ENCODE measurements at places on chromosomes 7 and 10.

DNA sequence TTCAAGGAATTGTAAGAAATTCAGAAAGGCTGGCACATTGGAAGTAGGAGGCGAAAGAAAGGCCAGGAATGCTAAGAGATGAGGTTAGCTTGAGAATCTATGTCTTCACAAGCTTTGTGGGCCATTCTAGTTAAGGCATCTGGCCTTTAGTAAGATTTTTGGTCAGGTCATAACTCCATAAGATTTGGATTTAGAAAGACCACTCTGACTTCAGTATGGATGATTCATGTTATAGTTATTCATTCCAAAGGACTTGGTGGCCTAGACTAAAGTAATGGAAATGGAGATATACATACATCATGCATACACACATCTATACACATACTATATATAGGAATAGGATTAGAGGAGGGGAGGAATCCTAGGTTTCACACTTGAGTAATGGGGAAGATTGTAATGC, 77.5 kb downstream of the SEPTIN7 start:
- no peak for DNase-seq

GRCh38 chr10:73088304-73088703, 8.4 kb downstream of the P4HA1 start:
- no peak for DNase-seq

- no peak for DNase-seq
Measured at GRCh38 chr7:153322991-153323390, 563.4 kb downstream of the ACTR3B start.

DNA sequence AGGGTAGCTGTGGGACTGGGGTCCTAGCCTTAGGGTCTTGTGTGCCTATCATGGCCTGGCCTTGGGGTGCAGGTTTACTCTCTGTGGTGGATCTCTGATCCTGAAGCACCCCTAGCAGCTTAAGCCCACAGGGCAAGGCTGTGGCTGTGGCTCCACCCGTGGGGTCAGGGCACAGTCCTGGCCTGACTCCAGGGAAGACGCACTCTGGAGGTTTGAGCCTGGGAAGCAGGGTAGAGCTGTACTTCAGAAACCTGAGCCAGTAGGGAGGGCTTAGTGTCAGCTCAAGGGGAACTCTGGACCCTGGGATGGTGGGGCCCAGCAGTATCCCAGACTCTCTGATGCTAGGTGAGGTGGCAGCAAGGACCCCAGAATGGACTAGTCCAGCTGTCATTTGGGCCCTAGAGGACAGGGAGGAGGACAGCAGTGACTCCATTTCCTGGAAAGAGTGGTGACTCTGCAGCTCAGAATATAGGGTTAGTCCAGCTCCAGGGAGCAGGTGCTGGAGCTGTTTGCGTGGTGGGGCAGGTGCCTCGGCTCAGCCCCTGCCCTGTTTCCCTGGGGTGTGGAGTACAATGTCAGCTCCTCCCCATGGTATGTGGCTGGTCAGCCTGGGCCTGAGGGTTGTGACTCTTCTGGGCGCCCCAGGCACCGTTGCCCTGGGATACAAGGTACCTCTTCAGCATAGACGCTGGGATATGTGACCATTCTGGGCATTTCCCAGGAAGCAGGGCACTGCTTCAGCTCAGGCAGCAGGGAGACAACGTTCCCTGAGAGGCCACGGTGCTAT, 15.8 kb downstream of the GTPBP4 start:
- DNase-seq, result no peak

DNA sequence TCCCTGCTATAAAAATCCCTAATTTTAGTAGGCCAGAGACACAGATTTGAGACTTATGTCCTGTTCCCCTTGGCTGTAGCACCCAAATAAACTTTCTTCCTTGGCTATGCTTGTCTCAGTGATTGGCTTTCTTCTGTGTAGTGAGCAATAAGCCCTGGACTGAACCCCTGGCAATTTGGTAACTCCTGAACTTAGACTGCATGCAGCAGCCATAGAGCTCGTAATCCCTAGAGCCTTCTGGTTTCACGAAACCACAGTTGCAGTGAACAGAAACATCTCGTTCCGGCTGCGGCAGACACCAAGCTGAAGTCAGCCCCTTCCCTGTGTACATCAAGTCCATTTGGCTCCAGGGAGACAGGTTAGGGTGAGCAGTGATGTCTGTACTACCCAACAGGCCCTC, 172.2 kb downstream of the LYZL1 start:
- no peak for DNase-seq

DNA sequence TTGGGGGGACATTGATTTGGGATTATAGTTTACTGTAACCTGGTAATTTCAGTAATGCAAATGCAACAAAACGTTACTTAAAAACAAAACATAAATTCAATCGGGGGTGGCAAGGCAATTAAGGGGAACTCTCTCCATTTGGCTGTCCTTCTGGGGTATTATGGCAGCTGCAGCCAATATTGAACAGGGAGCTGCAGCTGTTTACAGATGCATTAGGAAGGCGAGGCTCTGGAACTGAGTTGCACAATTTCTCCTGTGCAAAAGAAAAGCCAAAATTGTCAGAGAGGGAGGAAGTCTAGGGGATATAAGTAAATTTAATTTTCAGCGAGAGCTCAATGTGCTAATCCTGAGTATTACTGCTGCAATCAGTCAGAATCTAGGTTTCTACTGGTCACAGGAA, 36.1 kb downstream of the NEUROD6 start:
- DNase-seq, result no peak

DNA sequence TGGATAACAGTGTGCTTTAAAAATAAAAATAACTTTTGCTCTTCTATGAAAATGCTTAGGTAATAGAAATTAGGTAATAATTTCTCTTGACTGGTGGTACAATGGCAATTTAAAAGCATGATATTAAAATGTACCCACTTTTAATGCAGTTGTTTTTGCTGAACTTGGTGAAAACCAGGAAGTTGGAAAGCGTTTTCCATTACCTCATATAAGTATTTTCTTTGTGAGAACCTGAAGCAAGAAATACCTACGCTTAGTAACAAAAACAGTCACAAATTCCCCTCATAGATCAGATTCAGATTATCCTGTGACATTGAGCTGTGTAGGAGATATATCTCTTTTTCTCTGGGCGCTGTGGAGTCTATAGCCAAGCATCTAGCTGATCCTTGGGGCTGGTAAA, 689.0 kb upstream of the FZD8 start:
- no peak for DNase-seq

DNA sequence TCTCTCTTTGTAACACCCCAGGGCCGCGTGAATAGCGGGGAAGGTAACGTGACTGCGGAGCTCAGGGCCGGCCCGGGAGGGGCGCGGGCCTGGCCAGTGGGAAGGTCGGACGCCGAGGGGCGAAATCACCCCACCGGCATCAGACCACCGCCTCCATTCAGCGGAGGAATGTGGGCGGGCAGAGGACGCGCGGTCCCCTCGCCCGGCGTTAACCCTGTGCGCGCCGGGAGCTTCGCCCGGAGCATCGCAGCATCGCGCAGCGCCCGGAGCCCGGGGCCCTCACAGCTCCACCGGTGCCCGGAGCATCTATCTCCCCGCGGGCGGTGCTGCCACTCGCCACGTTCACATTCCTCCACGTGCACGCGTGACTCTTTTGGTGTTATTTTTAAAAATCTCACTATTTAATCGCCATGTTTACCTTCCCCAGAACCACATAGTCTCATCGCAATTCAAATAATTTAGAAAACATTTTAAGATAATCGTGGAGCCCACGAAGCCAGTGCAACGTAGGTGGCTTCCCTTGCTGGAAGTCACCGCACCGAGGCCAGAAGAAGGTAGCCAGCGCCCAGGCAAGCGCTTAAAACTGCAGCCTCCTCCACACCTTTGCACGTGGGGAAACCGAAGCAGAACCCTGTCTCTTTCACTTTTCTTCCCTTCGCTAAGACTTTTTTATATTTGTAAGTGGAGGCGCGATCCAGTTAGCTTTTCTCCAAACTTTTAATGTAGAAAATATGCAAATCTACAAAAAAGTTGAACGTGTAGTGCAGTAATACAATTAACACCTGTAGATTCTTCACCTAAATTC, 21.8 kb downstream of the FGFBP3 start:
- DNase-seq, result peak; percentile 68

- DNase-seq, result no peak
Measured at GRCh38 chr10:106396192-106396591, 768.3 kb downstream of the SORCS1 start.

GRCh38 chr7:102152672-102153598, 133.7 kb upstream of the SH2B2 start:
- DNase-seq, result peak; percentile 94

GRCh38 chr7:21542891-21543527, at the start of gene DNAH11:
DNAH11 (plus strand) TSS chr7:21543039; CDS start chr7:21543246, 207 bp downstream.
- DNase-seq, result no peak

DNA sequence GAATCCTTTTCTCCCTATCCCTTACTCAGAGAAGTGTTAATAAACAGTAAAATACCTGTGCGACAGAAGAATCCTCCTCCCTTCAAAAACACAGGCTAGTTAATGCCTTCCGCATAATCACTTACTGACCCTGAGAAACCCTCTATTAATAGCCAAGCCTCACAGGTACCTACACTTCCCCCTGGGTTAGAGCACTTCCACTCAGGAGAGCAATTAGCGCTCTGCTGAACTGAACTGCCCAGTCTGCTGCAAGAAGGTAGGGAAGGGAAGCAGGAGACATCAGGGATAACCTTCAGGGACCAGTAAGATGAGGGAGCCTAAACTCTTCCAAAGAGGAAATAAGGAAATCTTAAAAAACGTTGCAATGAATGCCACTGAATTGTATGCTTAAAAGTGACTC, 39.6 kb downstream of the KIAA1549 start:
- DNase-seq, result no peak

All from urothelium cell line (cell line).